A549 treated with AZD2906 at 1 μM for 4 hours (cell line): ENCODE measurements at places on chromosomes 6 and 20. TPM values are rescaled to one million over a fixed set of nuclear protein-coding genes. Genes with fewer than 3 reads are reported as not detected.

ETV7 gene
- total RNA-seq, result 0.08 to 0.20 TPM (median 0.13 TPM) in 4 of 5 replicates, not detected in the other

ZBTB2 gene
- 13.6 to 14.9 TPM (median 14.3 TPM) in 5 replicates for total RNA-seq

SIM1 gene
- total RNA-seq, result not detected in 5 replicates

GRIK2 gene
- total RNA-seq, result 0.34 to 0.58 TPM (median 0.46 TPM) in 5 replicates

SLC52A3 gene
- total RNA-seq, result 0.32 to 0.54 TPM (median 0.49 TPM) in 5 replicates

GUCA1A gene
- total RNA-seq, result not detected in 5 replicates

MAN1A1 gene
- 0.02 to 0.06 TPM (median 0.05 TPM) in 5 replicates for total RNA-seq

OR2H2 gene
- total RNA-seq, result not detected in 5 replicates

CALHM6 gene
- total RNA-seq, result not detected in 5 replicates

ELOVL5 gene
- total RNA-seq, result 61.4 to 73.3 TPM (median 68.9 TPM) in 5 replicates

EFCAB8 gene
- 0.01 TPM in 1 of 5 replicates, not detected in the others for total RNA-seq

WFDC8 gene
- total RNA-seq, result not detected in 5 replicates

SIGLEC1 gene
- total RNA-seq, result 0.02 TPM in 2 of 5 replicates, not detected in the others

RAB44 gene
- total RNA-seq, result 0.02 to 0.07 TPM (median 0.05 TPM) in 4 of 5 replicates, not detected in the other

PFDN6 gene
- total RNA-seq, result 102 to 111 TPM (median 104 TPM) in 5 replicates

CFAP61 gene
- total RNA-seq, result 0.26 to 0.47 TPM (median 0.44 TPM) in 5 replicates

LRRC73 gene
- total RNA-seq, result 0.48 to 1.2 TPM (median 1.1 TPM) in 5 replicates

TCF21 gene
- total RNA-seq, result 0.02 to 0.08 TPM (median 0.05 TPM) in 5 replicates

SPATS1 gene
- total RNA-seq, result not detected in 5 replicates

PERP gene
- total RNA-seq, result 74.2 to 82.5 TPM (median 77.1 TPM) in 5 replicates

DAAM2 gene
- 0.10 to 0.25 TPM (median 0.22 TPM) in 5 replicates for total RNA-seq

SEL1L2 gene
- total RNA-seq, result not detected in 5 replicates

IPCEF1 gene
- total RNA-seq, result 0.05 to 0.09 TPM (median 0.07 TPM) in 5 replicates

ADRM1 gene
- total RNA-seq, result 164 to 195 TPM (median 193 TPM) in 5 replicates

NKX2-4 gene
- total RNA-seq, result not detected in 5 replicates

ARMH2 gene
- total RNA-seq, result not detected in 5 replicates

RBCK1 gene
- total RNA-seq, result 108 to 152 TPM (median 145 TPM) in 5 replicates

ZNF311 gene
- total RNA-seq, result 0.08 to 0.24 TPM (median 0.12 TPM) in 5 replicates

OLIG3 gene
- total RNA-seq, result not detected in 5 replicates

USP49 gene
- total RNA-seq, result 0.90 to 1.2 TPM (median 1.1 TPM) in 5 replicates

ENPP4 gene
- 0.24 to 0.35 TPM (median 0.31 TPM) in 5 replicates for total RNA-seq
